T1000 (cell line): ENCODE measurements at places on chromosomes 6 and 20.

DNA sequence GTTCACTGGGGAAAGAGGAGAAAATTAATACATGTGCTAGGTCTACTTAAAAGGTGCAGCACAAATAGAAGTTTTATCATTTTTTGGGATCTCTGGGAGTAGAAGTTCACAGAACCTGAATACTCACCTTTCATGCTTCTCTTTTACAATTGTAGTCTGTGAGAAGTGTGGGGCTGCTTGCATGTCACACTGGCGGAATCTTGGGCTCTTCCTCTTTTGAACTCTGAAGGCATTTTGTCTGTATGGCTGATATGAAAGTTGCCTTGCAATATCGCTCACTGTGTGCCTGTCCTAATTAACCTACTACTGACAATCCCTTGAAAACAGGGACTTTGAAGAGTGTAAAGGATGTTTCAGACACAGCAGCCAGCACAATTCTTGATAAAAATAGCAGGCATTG lies 65.9 kb upstream of the CLDN20 start:
- DNase-seq = no peak

- DNase-seq = no peak
These were observed 13.5 kb downstream of the EFCAB8 start for GRCh38 chr20:32872266-32872665.

GRCh38 chr20:33299111-33299603 lies 16.1 kb downstream of the BPIFB1 start:
- DNase-seq = no peak

- no peak for DNase-seq
These were observed 10.4 kb downstream of the PPARD start for GRCh38 chr6:35352735-35353134.

- DNase-seq = no peak
These were observed 97.2 kb downstream of the KIF16B start for GRCh38 chr20:16476032-16476431.

DNA sequence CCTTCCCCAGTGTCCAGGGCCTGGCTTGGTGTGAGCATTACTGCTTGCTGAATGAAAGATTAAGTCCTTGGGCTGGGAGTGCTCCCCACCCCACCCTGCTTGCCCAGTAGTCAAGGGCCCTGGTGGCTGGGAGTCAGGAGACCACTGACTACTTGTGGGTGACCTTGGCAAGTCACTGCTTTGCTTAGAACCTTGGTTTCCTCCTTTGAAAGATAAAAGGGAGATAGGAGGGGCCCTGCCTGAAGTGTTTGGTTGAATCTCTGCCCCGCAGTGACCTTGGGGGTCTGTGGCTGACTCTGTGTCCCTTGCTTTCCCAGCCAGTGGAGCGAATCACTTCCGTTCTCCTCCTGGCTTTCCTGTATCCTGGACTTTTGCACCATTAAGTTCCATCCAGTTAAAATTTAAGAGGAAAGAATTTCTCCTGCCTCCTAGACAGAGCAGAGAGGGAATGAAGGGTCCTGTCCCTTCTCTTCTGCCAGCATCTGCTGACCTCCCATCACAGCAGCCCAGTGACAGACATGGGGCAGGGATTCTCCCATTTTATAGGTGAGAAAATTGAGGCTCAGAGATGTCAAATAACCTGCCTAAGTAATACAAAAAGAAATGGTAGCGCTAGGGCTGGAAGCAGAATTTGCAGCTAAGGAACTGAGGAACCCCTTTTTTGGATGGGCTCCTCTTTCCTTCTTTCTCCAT lies 3.5 kb upstream of the EPB41L1 start:
- DNase-seq = no peak

DNA sequence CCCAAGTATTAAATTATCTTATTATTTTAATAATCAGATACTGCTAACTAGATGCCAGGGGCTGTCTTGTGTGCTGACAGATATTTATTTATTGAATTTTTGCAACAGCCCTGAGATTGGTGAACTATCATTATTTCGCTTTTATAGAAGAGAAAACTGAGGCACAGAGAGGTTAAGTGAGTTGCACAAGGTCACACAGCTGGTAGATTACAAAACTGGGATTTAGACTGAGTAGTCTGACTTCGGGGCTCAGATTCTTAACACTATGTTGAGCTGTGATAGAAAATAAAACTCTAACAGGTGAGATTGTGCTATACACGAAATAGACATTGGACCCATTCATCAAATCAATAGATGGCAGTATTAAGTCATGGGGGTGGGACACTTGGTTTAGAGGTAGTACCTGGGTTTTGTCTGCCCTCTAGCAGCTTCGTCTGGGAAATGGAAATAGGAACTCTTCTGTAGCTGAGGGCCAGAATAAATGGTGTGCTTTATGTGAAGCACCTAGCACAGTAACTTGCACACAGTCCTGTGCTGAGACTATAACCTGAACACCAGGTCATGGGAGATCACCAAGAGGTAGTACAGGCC lies 113.4 kb downstream of the B3GAT2 start:
- no peak for DNase-seq

GRCh38 chr20:56420028-56420427 lies 8.0 kb downstream of the CASS4 start:
- no peak for DNase-seq

DNA sequence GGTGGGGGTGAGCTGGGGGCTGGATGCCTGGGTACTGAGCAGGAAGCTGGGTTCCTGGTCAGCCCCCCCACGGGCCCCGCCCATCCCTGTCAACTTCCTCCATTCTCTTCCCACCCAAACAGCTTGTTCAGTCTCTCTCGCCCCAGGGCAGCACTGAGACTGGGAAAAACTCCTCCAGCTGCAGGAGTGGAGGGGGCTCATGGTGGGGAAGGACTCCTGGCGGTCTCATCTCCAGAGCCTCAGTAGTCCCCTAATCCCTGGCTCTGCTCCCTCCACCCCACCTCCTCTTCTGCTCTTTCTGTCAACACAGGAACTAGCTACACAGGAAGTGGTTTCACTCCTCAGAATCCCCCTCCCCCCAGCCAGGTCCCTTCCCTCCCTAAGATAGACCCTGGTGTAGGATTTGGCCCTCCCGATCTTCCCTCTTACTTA lies at the start of gene GPSM3:
GPSM3 (minus strand) TSS at position 36 of the 432 bp plus-strand sequence. CDS start 130 bp downstream, outside the sequence.
- DNase-seq = no peak

DNA sequence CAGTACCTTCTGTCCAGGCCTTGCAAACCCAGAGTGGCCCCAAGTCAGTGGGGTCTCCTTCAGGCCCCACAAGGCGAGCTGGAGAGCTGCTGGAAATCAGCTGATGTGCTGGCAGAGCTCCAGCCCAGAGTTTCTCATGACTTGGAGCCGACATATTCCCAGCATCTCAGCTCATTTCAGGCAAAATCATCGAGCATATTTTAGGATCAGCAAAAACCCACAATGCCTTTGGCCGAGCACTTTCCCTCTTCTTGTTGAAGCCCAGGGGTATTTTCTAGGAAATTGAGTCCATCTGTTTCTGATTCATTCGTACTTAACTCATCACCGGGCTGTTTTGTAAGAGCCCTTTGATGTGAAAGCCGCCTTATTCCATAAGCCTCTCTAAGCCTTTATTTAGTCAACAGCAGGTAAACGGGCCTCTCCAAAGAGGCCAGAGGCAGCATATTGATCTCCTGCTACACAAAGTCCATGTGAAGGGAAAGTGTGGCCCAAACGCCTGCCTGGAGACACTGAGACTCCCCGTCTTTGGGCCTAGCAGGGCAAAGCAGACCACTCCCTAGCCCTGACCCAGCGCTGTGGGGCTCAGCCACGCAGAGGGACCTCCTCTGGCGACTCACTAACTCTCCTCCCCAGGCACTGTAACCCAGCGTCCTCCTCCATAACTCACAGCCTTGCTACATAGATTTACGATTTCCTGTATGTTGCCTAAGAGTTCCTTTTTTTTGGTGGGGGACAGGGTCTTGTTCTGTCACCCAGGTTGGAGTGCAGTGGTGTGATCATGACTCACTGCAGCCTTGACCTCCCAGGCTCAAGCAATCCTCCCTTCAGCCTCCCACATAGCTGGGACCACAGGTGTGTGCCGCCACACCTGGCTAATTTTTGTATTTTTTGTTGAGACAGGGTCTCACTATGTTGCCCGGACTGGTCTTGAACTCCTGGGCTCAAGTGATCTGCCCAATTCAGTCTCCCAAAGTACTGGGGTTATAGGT lies 12.1 kb upstream of the C20orf203 start:
- peak; percentile 38 for DNase-seq

DNA sequence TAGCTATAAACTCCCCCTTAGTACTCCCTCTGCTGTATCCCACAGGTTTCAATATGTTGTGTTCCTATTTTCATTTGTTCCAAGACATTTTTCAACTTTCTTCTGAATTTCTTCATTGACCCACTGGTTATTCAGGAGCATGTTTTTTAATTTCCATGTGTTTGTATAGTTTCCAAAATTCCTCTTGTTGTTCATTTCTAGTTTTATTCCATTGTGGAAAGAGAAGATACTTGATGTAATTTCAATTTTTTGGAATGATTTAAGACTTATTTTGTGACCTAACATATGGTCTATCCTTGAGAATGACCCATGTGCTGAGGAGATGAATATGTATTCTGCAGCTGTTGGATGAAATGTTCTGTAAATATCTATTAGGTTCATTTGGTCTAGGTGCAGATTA lies 497.2 kb downstream of the BCKDHB start:
- DNase-seq = no peak

DNA sequence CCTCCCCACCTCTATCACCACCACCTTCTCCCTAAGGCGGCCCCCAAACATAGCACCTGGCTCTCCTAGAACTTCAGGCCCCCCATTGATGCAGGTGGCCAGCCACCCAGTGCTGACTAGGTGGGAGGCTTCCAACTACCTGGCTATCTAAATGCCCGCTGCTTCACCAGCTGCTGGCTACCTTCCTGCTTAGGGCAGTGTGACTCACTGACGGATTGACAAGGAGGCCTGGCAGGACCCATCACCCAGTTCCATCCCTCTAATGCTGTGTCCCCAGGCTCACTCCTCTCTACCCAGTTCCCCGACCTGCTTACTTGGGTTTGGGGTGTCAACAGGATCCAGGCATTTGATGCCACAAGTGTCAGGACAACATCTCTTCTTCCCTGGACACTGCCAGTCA lies 1.1 kb downstream of the SLPI start:
- DNase-seq = no peak

DNA sequence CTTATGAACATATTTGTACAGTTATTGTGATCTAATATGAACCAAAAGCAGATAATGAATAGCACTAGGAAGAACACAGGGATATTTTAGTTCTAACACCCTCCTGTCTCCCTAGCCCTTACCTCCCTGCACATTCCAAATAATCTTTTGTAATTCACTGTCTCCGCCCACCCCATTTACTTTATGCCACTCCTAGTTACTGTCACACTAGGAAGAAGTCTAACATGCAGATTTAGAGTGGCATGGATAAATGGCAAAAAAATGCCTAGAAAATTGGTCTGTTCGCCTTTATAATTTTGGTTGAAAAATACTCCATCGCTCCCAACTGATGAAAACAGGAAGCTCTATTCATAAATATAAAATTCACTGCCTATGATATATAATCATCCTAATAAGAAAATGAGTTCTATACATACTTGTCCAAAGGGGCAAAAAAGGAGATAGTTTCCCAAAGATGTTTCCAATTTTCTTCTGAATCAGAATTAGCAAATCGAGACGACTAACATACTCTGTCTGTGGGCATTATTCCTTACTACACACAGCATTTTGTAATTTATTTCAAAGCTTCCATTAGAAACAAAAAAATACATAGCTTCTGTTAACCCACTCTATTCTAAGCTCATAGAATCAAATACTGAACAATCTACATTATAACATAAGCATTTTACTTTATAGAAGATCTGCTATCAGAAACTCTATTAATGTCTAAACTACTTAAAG lies 1.3 kb upstream of the RUNX2 start:
- DNase-seq = no peak

GRCh38 chr6:111410371-111410770 lies 72.6 kb downstream of the REV3L start:
- DNase-seq = no peak

GRCh38 chr6:76677017-76677416 lies 604.6 kb upstream of the IMPG1 start:
- no peak for DNase-seq

GRCh38 chr20:32189691-32190615 lies 17.6 kb downstream of the PLAGL2 start:
- DNase-seq = no peak

DNA sequence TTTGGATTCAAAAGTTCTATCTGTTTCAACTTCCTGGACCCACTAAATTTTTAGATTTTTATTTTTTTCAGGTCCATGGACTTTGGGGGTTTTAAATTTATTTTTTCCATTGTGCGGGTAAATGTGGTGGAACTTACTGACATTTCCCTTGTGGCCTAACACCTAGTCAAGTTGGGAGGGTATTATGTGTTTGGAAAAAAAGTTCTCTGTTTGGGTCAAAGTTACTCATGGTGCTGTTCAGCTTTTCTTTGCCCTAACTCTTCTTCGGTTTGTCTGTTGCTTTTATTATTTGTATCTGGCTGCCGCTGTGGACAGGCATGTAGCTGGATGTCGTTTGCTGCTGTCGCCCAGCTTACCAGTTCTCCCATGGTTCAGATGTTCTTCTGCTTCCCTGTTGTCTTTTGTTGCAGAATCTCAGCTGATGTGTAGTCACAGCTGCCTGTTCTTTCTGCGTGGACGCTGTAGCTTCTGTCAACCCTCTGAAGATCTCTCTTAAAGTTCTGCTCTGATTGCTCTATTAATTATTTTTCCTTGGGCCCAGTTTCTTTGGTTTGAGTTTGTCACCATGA lies 7.9 kb downstream of the IGF2R start:
- no peak for DNase-seq

- no peak for DNase-seq
These were observed 821 bp downstream of the DHX35 start for GRCh38 chr20:38962928-38963401.

DNA sequence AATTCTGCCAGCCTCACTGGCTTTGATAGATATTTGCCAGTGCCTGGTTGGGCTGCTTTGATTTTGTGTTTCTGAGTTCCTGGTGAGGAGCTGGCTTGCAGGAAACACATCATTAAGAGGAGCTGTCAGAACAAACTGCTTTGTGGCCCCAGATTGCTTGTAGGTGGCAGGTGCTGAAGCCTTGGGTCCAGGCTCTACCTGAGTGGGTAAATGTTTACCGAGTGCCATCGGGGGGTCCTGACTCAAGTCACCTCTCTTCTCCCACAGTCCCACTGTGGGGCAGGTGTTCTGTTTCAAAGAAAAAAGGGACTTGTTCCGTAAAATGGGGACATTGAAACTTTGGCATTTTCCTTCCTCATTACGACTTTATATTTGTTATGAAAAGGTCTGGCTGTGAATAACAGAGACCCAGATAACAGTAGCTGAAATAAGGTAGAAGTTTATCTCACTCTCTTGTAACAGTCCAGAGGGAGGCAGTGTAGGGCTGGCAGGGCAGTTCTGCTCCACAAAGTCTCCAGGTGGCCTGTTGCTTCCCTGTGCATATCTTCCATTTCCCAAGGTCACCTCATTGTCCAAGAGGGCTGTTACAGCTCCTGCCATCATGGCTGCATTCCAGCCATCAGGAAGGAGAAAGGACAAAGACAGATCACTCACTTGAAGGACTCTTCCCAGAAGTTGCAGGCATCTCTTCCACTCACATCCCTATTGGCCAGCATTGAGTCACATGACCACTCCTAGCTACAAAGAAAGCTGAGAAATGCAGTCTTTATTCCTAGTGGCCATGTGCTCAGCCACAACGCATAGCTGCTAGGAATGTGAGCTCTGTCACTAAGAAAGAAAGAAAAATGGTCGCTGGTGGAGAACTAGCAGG lies 149.9 kb upstream of the KCNG1 start:
- no peak for DNase-seq

- DNase-seq = no peak
These were observed 17.0 kb downstream of the UQCC2 start for GRCh38 chr6:33694401-33694931.
